NCI-H2107 (cell line): ENCODE measurements at places on chromosomes 16 and 17.

GRCh38 chr16:50599494-50599893 lies 51.3 kb downstream of the NKD1 start:
- no peak for DNase-seq

- no peak for DNase-seq
These were observed 421.0 kb downstream of the WWOX start for GRCh38 chr16:78520470-78520869.

- no peak for DNase-seq
These were observed 24.5 kb downstream of the RCVRN start for GRCh38 chr17:9880582-9880999.

DNA sequence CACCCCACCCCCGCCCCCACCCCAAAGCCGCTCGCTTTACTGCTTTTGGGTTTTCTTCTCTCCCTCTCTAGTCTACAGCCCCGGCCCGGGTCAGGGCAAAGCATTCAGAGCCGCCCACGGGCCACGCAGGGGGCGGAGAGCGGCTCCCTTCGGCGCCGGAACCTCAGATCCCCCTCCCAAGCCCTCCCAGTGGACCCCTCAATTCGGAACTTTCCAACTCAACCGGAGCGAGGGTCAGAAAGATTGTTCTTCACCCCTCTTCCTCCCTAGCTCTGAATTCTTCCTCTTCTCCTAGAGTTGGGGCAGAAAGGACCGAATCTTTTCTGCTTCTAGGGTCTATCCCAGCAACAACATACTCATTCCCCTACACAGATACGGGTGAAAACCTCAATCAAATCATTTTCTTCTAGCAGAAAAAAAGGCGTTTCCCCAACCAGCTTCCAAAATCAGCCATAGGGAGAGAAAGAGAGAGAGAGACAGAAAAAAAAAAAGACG lies 1.0 kb downstream of the HOXB2 start:
- DNase-seq = no peak

- no peak for DNase-seq
These were observed 12.8 kb downstream of the SPNS3 start for GRCh38 chr17:4446326-4447071.
